ENCODE measurements at places on chromosomes 1 and 21.

DNA sequence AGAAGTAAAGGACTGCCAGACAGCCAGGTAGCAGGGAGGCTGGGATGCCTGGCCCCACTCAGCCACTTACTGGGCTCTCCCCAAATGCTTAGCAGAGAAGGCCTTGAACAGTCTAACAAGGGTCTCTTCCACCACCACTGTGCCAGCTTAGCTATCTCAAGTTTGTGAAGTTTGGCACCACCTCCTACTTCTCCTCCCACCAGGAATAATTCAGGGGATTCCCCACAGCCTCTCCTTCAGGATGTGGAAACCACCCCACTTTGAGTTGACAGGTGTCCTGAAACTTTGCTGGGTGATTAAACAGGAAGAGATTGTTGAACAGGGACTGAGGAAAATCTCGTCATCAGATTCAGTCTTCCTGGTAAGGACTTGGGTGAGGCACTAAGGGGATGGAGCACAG, 59.4 kb upstream of the ATP1B1 start:
- DNase-seq: no peak

DNA sequence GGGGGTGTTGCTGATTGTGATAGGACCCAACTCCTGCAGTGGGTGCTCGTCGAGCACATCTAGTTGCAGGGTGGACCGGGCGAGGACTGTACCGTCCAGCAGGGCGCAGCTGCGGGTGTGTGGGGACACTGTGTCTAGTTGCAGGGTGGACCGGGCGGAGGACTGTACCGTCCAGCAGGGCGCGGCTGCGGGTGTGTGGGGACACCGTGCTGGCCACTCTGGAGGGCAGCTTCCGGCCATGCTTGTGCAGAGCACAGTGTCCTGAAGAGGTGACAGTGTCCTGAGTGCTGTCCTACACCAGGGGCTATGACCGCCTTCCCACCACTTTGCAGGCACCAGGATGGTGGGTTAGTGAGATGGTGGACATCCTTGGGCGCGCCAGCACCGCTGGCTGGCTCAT, 4.6 kb upstream of the TRPM2 start:
- DNase-seq: no peak

- DNase-seq: no peak
Measured at GRCh38 chr21:24824209-24824608, 783.1 kb downstream of the MRPL39 start.

DNA sequence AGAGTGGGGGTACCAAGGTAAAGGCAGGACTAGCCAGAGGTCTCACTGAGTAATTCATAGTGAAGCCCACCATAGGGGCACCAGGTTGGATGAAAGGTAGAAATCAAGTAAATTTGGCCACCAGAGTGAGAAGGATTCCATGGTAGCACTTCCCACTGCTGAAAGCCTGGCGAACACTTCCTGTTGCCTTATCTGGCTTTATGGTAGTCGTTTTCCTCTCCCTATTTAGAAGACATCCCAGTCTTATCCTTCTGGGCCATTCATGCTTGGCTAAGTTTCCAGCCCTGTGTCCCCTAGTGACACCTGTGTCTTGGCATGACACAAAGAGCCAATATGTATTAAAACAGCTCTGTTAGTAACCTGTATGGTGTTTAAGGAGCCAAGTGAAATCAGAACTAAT, 74.3 kb upstream of the SIPA1L2 start:
- no peak for DNase-seq

- DNase-seq: no peak
Measured at GRCh38 chr1:96792220-96792619, 70.6 kb downstream of the PTBP2 start.

DNA sequence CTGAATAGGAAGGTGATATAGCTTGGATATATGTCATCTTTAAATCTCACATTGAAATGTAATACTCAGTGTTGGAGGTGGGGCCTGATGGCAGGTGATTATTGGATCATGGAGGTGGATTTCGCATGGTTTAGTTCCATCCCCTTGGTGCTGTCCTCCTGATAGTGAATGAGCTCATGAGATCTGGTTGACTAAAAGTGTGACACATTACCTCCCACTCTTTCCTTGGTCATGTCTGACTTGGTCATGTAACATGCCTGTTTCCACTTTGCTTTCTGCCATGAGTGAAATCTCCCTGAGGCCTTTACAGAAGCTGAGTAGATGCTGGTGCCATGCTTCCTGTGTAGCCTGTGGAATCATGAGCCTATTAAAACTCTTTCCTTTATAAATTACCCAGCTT, 664.5 kb upstream of the NR5A2 start:
- no peak for DNase-seq

- no peak for DNase-seq
Measured at GRCh38 chr1:164785841-164786534, 227.0 kb downstream of the PBX1 start.

DNA sequence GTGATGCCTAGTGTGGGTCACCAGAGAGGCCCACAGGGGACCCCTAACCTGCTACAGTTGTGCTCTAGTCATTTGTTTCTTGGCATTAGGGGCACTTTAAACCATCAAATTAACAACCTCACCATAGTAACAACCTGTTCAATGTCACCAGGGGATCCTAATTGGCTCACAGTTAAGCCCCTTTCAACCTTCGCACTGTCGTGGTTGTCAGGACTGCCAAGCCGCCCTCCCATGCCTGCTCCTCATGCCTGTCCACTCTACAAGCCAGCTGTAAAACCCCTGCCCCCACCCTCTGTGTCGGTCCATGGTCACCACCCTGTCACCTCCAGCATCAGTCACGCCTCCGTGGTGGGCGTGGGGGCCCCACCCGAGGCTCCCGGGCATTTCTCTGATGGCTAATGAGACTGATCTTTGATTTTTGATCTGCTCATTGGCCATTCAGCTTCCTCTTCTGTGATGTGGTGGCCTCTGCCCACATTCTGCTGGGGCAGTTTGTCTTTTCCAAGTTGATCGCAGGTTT, 96.6 kb downstream of the WDR4 start:
- no peak for DNase-seq

DNA sequence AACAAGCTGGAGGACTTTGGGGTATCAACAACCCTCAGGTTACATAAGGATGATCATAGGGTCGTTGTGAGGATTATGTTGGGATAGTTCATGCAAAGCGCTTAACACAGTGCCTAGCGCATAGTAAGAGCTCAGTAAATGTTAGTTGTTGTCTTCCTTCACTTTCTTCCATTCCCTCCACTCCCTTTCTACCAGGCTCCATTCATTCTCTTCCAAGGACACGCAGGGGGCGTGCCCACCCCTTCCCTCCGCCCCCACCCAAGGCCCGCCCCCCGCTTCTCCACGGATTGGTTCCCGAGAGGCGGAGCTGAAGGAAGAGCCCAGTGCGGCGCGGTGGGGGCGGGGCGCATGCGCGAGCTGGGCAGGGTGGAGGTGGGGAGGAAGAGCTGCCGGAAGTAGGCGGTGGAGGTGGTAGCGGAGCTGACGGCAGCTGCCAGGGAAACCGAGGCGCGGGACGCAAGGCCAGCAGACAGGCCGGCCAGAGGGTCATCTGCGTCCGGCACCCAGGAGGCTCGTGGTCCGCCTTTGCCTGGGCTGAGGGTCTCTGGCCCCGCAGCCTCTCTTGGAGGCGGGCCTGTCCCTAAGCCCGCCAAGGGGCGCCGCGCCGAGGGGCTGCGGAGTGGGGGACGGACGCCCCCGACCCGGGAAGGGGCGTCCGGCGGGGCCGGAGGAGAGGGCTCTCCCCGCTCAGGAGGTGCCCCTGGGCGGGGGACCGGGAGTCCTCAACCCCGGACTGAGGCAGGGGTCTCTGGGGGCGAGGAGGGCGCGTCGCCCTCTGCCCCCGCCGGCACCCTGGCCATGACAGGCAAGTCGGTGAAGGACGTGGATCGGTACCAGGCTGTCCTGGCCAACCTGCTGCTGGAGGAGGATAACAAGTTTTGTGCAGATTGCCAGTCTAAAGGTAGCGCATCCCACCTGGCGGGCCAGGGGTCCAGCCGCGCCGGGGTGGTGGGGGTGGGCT, at the start of gene SMAP2:
SMAP2 (plus strand) TSS at position 405 of the 961 bp plus-strand sequence; CDS start at position 799, 394 bp downstream.
- peak; percentile 93 for DNase-seq

DNA sequence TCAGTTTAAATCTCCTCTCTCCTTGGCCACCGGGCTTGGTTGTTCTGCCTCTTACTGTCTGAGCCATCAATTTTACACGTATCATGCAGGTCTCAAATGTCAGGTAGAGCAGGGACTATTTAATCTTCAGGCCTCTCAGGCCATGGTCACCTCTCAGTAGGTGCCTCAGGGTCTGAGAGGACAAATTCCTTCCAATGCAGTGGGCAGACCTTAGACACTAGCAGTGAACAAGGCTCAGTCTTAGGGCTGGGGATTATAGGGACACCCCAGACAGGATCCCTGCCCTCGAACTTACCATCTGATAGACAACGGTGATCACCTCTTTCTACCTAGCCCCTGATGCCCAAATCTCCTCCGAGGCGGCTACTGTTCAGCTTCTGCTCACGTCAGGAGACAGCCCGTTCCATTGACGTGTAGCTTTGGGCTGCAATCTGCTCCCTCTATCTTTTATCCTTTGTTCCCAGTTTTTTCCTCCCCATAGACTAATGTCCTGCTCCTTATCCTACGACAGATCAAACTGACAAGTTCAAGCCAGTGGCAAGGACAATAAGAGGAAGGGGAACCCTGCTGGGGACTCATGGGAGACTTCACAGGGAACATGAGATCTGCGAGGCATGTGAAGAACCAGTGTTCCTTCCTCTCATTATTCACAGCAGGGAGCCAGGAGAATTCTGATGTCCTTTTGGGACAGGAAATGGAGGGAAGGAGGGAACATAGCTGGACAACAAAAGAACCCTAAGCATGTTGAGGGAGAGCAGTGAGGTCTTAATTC, 1.4 kb upstream of the MYOG start:
- no peak for DNase-seq

DNA sequence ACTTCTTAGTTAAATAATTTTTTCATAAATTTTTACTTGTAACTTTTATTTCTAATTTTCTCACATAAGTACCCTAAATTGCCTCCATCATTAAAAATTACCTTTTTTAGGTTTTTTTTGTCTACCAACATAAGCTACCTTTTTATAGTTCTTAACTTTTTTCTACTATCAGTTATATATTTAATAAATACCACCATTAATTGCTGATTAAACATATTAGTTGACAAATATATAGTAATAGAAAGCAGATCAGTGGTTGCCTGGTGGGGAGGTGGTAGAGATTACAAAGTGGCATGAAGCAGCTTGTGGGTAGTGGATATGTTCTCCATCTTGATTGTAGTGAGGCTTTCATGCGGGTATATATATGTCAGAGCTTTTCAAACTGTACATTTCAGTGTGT, 6.1 kb upstream of the SH3BP5L start:
- no peak for DNase-seq

GRCh38 chr1:241622669-241623068, 17.5 kb downstream of the CHML start:
- no peak for DNase-seq

- DNase-seq: no peak
Measured at GRCh38 chr1:109897259-109897955, 13.2 kb upstream of the CSF1 start.

- DNase-seq: no peak
Measured at GRCh38 chr1:184390889-184391288, 4.1 kb downstream of the C1orf21 start.

GRCh38 chr21:15592271-15592860, 137.4 kb upstream of the USP25 start:
- no peak for DNase-seq

DNA sequence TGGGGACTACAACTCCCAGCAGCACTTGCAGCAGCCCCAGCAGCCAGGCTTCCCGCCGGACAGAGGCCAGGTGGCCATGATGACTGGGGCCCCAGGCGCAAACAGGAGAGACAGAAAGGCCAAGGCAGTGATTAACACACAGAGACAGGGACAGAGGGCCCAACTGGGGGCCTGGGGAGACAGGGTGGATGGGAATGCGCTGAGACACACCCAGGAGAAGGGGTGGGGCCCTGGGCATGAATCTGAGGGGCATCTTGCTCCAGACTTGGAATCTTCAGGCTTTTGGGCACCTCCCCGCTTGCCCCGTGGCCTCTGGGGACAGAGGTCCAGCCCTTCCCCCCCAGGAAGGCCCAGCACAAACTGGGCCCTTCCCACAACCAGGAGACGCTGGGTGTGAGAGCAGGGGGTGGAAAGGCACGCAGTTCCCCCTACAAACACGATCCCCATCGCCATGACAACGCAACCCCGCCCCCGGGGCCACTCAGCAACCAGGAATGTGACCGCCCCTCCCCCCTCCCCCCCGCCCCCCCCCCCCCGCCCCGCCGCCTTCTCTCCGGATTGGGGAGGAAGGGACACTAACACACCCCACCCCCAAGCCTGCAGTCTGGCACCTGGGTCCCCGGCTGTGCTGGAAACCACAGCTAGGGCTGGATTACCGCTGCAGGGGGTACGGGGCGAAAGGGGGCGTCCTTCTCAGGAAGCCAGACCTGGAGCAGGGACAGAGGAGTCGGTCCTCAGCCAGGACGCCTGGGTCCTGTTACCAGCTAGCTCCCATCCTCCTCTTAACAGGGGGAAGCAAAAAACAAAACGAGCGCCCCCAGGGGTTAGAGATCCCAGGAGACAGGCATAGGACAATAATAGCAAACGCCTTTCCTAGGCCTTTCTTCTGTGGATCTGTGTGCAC, 4.5 kb downstream of the HDGF start:
- DNase-seq: no peak

- DNase-seq: no peak
Measured at GRCh38 chr1:168964478-168964877, 142.0 kb upstream of the ATP1B1 start.

- no peak for DNase-seq
Measured at GRCh38 chr21:37878946-37879660, 37.2 kb downstream of the KCNJ6 start.

DNA sequence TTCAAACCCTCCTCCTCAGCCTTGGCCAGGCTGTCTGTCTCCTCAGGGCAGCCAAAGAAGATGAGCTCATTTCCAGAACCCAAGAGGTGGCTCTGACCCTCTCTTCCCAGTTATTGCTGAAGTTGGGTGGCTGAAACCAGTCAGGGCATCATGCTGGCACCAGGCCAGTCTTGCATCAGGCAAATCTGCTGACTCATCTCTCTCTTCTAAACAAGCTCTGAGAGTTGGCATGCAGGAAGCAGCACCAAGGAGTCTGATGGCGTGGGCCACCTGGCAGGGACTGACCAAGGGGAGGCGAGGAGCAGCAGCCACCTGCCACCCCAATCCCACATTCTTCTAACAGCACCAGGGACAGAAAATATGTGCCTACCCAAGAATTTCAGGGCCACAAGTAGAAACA, 104.8 kb upstream of the ATP1A1 start:
- DNase-seq: no peak

GRCh38 chr1:228020686-228021354, 14.0 kb downstream of the WNT3A start:
- no peak for DNase-seq

- DNase-seq: no peak
Measured at GRCh38 chr1:73736125-73736524, 461.9 kb downstream of the LRRIQ3 start.

GRCh38 chr1:15948595-15949452, 27.1 kb downstream of the ZBTB17 start:
- peak; percentile 48 for DNase-seq

All from activated T-helper 9 cell treated with anti-CD3 and anti-CD28 coated beads, Interleukin-2, amount 50 U/mL, for 16 hours (primary cell).